ENCODE measurements at places on chromosomes 16 and 17.

GRCh38 chr16:28193530-28194423, 18.0 kb downstream of the XPO6 start:
- DNase-seq: no peak

GRCh38 chr17:61380836-61381525, 18.7 kb upstream of the TBX2 start:
- DNase-seq: peak; percentile 51

DNA sequence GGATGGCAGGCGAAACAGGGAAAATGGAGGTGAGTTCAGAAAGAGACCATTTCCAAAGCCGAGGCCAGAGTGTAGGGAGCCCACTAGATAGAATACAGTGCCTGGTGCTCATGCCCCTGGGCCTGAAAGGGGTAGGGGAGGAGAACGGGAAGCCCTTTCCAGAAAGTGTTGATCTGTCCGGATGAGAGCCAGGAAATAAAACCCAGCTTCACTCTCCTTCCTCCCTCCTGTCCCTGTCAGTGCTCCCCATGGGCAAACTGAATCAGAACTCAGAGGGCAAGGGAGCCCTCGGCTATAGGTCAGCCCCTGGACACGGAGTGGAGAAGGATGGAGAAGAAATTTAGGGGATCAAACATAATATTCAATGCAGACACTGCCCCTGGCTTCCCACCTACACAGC, 57.7 kb upstream of the RPL38 start:
- DNase-seq: no peak

- no peak for DNase-seq
These were observed 156.6 kb upstream of the ZFHX3 start for GRCh38 chr16:73204359-73205152.

- no peak for DNase-seq
These were observed 7.1 kb upstream of the CHD3 start for GRCh38 chr17:7881276-7882054.

GRCh38 chr16:89445166-89445565, 45.2 kb downstream of the ANKRD11 start:
- no peak for DNase-seq

- no peak for DNase-seq
These were observed 56.4 kb downstream of the VMP1 start for GRCh38 chr17:59763861-59764260.

DNA sequence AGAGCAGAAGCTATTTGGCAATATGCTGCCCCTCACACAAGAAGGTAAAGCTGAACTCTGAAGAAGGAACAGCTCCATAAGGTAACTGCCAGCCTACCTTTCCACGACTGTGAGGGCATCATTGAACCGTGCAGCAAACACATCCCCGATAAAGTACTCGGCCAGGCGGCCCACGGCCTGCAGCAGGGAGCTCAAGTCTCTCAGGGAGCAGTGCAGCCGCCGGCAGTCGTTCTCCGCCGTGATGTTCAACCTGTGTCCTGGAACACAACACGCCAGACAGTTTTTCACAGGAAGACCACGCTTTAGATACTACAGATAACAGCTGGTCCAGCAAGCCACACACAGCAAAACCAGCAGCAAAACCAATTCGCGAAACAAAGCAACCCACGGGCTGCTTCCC, 62.1 kb upstream of the GSG1L start:
- no peak for DNase-seq

DNA sequence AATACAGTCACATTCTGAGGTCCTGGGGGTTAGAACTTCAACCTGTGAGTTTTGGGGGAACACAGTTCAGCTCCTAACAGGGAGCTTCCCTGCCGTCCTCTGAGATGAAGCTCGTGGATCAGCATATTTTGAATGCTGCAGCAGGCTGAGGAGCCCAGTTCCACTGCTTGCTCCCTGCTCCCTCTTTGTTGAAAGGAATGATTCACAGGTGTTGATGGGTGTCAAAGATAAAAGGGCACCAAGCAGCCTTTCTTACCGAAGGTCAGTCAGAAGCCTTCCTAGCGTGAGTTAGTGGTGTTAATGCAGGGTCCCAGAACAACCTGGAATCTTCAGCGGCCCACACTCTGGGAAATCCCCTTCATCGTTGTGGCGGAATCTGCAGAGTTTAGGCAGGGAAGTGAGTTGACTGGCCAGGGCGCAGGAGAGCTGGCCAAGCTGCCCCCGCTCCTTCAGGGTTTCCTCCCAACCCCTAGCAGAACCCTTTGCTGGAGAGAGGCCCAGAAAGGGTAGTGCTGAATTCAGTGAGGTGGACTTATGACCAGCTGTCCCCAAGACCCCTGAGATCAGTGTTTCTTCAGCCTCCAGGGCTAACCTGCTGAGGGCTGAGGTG, 114.8 kb downstream of the GNAO1 start:
- DNase-seq: no peak

GRCh38 chr16:49333259-49333597, 40.4 kb upstream of the C16orf78 start:
- no peak for DNase-seq

- no peak for DNase-seq
These were observed 328.4 kb downstream of the MAF start for GRCh38 chr16:79272141-79272577.

GRCh38 chr16:1545044-1546040, 11.9 kb downstream of the TMEM204 start:
- no peak for DNase-seq

DNA sequence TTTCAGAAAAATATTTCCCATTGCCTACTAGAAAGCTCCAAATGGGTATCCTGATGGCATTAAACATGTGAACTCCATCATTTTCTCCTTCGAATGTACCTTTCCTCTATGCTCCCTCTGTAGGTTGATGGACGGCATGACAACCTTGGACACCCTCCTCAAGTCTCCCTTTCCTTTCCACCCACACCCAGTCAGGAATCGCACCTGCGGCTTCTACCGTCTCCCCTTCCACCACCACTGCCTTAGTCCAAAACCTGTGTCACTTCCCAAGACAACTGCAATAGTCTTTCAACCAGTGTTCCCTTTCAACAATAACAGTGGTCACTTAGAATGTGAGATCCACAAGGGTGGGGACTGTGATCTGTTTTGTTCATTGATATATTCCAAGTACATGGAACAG, 233.1 kb upstream of the AXIN2 start:
- DNase-seq: no peak

- no peak for DNase-seq
These were observed 723.4 kb downstream of the MAF start for GRCh38 chr16:78877114-78877655.

- no peak for DNase-seq
These were observed 10.5 kb downstream of the SREBF1 start for GRCh38 chr17:17826342-17826713.

GRCh38 chr16:3029491-3030221, 5.8 kb downstream of the THOC6 start:
- DNase-seq: no peak

GRCh38 chr17:30271102-30271501, 20.6 kb downstream of the BLMH start:
- no peak for DNase-seq

DNA sequence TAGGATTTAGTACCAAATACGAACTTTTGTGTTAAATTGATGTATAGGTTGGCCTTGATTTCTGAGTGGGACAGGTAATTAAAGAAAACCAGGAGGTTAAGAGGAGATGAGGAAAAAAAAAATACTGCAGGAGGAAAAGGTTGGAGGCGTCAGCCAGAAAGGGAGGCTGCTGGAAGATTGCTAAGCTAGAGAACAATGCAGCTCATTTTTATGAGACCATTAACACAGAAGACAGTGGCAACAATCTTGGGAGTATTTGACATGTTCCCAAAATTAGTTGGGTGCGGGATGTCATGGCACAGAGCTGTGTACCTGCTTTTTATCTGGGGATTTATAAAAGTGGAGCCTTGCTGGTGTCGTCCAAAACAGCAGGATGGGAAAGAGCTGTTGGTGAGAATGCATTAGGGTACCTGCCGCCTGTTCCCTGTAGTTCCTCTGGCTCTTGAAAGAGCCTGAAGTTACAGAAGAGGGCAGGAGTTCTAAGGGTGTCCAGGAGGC, 229.3 kb downstream of the RBFOX1 start:
- no peak for DNase-seq

GRCh38 chr16:78900044-78900811, 700.3 kb downstream of the MAF start:
- DNase-seq: no peak

DNA sequence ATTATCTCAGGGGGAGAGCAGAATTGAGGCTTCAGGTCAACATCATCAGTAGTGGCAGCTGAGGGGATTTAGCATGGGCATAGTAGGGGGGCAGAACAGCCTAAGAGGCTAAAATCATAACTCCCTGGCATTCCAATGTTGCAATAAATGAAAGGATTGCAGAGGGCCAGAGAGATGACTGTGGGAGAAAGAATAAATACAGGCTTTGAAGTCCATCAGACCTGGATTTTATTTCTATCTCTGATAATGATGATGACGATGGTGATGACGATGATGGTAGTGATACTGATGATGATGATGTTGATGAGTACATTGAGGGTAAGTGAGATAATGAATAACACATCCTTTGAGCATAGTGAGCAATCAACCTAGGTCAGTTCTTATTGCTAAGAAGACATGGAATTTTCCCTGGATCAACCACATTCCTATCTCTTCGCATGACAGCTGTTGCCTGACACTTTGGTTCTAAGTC, 107.4 kb upstream of the CDH11 start:
- no peak for DNase-seq

DNA sequence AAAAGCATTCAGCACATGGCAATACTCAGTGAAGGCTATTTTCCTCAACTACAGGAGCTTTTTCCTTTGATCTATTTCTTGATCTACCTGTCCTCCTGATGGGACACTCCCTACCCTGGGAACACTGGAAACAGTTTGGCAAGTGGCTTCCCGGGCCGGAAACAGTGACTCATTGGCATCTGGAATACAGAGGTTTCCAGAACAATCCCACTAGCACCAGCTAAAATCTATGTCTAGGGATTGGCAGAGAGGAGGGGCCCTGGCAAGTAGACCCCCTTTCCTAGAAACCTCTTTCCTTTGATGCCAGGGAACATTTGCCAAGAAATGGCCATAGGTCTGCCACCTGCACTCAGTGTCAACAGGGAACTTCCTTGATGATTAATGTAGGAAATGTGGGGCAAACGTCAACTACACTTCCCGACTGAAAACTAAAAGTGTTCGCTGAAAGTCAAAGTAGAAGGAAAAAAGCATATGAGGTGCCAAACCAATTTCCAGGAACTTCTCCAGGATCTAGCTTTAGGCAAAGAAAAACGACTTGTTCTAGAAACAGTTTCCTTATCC, 30.4 kb upstream of the FBXW10B start:
- DNase-seq: no peak

GRCh38 chr16:1614456-1615102, 2.4 kb downstream of the CRAMP1 start:
- no peak for DNase-seq

GRCh38 chr17:44360826-44361225, 2.8 kb downstream of the FAM171A2 start:
- DNase-seq: no peak

DNA sequence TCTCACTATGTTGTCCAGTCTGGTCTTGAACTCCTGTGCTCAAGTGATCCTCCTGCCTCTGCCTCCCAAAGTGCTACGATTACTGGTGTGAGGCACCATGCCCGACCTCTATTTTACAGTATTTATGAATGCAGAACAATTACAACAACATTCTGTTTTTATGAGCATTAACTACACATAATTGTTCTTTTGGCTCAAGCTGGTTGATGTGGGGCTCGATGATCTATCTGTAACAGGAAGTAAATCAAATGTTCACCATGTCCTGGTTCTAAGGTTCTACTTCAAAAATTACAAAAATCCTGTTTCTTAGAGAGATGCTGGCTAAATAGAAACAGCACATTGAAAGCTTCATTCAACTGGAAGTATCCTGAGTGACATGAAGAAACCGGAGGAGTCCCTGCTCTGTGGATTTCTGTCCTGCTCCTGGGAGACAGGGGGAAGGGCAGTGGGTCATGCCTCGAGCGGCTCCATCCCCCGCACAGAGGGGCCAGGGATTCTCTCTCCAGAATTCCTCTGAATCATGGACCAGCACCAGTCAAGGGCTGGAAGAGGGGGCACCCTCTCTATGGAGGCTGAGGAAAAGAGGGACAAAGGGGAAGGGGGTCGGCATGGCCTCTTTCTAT, 31.5 kb downstream of the FA2H start:
- DNase-seq: no peak

GRCh38 chr16:735982-736453, 4.8 kb downstream of the CIAO3 start:
- DNase-seq: no peak

DNA sequence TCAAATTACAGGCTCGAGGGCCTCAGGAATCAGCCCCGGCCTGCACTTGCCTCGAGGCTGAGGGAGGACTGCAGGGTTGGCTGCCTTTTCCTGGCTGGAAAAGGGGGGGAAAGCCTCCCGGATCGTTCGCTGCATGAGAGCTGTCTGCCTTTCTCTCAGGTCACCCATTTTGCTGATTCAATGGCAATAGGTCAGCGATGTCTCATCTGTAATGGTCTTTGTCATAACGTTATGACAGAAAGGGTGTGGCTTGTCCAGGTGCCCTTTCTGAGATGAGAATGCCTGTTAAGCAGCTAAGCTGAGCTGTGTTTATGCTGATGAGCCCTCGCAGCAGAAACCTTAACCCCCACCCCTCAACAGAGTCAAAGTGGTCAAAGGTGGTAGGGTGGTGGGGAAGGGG, 81.8 kb downstream of the AKAP1 start:
- DNase-seq: no peak

GRCh38 chr17:16593356-16594102, 24.5 kb upstream of the ZNF287 start:
- DNase-seq: no peak

- no peak for DNase-seq
These were observed 10.0 kb upstream of the ATP2A3 start for GRCh38 chr17:3974138-3974687.

DNA sequence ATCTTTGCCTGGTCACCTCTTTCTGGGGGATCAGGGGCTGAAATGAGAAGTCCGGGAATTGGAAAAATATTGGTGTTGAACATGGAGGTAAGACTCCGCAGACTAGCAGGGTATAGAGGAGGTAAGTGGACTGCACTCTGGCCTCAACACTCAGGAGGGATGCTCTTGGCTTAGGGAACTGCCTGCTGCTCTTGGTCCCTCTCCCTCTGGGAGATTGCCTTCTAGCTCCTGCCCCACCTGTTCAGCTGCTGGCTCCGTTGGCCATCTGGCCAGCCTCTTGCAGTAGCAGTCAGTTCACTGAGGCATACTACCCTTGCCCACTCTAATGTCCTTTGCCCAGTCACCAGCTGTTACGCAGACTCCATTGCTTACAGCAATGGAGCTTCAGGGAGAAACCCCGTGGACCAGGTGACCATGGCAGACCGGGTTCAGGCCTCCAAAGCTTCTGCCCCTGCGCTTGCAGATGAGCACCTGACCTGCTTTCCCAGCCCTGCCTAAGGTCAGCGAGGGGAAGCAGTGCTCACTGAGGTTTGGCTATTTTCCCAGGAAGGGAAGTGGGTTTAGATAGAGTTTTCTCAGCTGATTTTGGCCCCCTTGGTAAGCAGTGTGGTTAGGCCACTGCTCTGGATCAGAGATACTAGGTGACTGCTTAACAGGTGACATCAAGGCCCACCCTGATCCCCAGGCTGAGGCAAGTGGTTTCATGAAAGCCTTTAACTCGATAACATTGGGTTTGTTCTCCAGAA, 11.9 kb downstream of the CDK5RAP3 start:
- DNase-seq: no peak
